ENCODE measurements at places on chromosomes 4 and X.

DNA sequence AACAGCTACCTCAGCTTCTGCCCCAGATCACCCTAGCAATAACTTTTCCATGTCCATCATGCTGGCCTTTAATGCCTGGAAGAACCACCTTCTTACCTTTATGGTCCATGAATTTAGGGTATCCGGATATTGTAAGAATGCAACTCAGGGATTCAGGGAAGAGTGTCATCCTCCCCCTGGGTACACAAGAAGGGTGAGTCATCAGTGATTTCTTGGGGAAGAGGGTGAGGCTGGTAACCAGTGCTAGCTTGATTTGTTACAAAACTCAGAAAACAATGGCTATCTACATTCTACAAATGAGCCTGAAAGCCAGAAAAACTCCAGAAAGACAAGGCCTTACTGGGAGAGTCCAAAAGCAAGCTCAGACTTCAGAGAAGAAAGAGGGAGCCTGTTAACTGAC lies 10.4 kb upstream of the NALF2 start:
- no peak for DNase-seq

DNA sequence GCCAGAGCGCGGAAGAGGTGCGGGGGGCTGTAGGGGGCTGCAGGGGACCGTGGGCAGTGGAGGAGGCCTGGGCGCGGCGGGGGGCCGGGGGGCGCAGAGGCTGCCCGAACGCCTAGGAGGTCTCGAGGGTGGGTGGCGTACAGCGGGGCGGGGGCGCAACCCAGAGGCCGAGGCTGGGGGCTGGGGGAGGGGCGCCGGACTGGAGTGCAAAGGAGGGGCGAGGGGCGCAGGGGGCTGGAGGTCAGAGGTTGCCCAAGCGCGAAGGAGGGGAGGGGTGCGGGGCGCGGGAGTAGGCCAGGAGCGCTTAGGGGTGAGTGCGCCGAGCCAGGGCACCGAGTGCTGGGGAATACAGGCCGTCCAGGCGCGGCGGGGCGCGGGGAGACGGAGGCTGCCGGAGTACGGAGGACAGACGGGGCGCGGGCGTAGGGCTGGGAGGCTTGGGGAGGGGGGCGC lies 255 bp downstream of the GYG2 start:
- peak; percentile 54 for DNase-seq

DNA sequence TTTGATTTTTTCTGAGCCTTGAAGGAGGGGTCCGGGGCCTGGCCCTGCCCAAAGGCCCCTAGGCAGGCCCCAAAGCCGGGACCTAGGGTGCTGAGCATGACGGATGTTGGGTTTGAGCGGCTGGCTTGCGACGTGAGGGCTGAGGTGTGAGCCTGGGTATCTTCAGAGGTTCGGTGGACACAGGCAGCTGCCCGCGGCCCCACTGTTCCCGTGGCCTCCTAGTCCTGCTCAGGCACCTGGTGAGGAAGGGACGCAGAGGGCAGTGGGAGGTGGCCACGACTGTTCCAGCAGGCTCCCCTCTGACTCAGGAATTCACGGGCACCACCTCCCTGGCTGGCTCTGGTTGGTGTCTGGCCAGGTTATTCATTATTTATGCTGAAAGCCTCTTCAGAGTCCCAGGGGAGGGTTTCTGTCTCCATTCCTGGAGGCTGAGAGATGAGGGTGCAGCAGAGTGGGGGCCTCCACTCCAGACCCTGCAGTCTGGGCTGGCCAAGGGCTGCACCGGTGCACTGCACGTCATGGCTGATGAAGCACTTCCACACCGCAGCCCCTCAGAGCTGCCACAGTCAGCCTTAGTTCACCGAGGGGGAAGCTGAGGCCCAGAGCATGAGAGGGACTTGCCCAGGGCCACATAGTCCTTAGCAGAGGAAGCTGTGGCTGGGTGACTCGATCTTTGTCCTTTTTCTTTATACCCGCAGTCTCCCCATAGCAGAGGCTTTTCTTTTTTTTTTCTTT lies 2.2 kb downstream of the MSANTD1 start:
- DNase-seq = peak; percentile 19

GRCh38 chr4:138298866-138299265 lies 56.7 kb upstream of the SLC7A11 start:
- no peak for DNase-seq

DNA sequence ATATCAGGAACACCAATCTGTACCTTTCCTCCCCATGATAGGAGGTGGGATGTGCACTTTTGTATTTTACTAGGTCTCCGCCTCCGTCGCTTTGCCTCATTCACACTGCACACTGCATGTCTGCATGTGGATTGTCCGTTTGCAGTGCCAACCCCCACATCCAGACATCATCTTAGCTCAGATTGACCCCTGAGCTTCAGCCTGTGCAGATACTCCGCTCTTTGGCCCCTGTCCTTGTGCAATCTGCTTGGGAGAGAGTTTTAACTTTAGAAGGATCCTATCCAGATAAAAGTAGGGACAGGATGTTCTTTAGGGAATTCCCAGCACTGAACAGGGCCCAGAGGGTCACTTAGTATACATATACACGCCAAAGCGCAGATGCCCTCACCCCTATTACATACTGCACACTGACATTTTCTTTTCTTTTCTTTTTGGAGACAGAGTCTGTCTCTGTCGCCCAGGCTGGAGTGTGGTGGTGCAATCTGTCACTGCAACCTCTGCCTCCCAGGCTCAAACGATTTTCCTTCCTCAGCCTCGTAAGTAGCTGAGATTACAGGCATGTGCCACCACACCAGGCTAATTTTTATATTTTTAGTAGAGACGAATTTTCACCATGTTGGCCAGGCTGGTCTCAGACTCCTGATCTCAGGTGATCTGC lies 43.3 kb upstream of the FBXW7 start:
- DNase-seq = no peak

DNA sequence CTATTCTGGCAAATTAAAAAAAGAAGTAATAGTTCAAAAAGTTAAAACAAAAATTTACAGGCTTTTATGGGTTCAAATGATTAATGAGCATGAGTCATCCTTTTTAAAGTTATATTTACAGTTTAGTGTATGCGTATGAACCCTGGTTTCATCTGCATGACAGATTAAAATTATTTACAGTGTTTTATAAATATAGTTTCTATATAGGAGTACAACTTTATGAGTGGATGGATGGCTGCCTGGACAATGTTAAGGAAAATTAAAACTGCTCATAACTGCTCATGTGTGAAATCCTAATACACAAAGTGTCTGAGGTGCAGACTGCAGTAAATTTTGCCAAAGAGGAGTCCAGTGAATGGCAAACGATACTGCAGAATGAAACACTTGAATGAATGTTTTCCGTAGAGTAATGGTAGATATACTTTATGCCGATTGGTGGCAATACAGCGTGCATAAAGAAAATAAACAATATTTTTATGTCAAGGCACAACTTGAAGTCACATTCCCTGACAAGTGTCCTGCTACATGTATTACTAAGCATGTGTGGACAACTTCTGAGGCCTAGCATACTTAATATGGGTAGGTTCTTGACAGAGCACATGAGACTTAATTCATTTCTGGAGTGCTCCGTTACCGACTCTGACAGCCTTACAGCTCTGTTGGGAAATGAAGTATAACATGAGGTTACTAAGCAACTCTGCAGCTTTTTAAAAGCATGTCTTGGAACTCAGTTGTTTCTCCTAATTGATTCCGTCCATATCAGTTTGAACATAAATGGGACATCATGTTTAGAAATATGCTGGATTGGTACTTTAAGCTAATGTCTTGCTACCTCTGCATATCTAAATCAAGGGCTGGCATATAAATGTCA lies 985.6 kb upstream of the PCDH7 start:
- DNase-seq = no peak

- no peak for DNase-seq
Observed at GRCh38 chr4:27027428-27027827, 166.8 kb downstream of the STIM2 start.

- no peak for DNase-seq
Observed at GRCh38 chrX:41956027-41956426, 32.7 kb upstream of the CASK start.

DNA sequence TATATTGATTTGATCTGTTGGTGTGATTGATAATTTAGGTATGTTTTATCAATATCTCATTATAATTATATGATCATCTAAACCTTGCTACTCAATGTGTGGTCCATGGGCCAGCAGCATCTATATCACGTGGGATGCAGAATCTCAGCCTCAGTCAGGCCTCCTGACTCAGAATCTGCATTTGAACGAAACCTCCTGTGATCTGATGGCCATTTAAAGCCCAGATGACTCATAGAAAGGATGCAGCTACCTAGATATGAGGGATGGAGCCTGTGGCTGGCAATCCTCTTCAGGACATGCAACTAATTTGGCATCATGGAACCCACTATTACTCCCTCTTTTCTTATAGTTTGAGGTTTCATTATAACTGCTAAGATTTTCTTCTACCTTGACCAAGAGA lies 11.3 kb upstream of the CHRNA9 start:
- no peak for DNase-seq

DNA sequence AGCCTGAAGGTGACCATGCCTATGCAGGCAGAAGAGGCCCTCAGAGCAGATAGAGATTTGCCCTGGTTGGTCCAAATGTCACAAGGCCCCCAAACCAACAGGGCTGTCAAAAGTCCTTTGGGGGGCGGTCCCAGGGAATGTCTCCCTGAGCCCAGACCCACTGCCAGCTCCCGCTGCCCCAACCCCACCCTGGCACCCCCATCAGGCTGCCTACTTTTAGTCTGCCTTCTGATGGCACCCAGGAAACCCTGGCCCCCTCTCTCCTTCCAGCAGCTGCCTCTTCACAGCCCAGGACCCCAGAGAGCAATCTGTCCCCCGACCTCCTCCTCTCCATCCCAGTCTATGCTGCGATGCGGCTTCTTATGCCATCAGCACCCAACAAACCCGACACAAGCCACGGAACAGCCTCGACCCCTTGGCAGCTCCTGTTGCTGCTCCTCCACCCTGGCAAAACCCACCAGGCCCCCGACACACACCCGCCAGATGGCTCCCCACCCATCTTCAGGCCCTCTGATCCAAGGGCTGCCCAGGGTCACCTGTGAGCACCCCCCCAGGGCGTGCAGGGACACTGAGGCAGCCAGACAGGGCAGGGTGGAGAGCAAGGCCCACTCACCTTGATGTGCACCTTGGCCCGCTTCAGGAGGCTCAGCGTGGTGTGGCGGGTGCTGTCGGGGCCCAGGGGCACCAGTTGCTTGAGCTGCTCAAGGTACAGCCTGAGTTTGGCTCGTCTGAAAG lies 9.9 kb downstream of the MXD4 start:
- no peak for DNase-seq

GRCh38 chrX:154048398-154048797 lies 28.7 kb upstream of the IRAK1 start:
- DNase-seq = no peak

DNA sequence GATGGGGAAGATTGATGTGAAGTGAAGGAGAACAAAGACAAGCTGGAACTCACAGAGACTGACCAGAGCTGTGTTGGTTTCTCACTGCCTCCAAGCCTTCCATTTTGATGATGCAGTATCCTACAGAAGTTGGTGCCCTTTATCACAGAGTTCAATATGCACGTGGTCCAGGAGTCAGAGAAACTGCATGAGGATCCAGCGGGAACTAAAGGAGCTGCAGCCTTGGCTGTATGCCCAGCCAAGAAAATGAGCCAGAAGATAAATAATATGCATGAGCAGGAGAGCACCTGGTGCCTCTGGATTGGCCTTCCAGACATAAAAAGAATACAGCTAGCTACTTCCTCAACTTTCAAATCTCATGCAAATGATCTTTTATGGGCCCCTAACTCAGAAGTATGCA lies 44.3 kb upstream of the DCLK2 start:
- peak; percentile 58 for DNase-seq

GRCh38 chrX:6768881-6769280 lies 234.0 kb upstream of the VCX3A start:
- DNase-seq = no peak

DNA sequence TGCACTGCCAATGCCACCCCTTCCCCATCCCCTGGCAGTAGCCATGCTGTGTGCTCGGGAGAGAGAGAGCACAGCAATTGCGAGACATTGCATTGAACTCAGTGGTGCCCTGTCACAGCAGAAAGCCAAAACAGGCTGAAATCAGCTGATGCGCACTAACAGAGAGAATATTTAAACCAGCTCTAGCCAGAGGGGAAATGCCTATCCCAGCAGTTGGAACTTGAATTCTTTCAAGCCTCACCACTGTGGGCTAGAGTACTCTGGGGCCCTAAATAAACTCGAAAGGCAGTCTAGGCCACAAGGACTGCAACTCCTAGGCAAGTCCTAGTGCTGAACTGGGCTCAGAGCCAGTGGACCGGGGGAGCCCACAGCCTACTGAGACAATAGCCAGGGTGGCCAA lies 17.7 kb upstream of the RP2 start:
- no peak for DNase-seq

- no peak for DNase-seq
Observed at GRCh38 chr4:180152831-180153230, 2090.4 kb upstream of the TENM3 start.

GRCh38 chr4:78250500-78250899 lies 193.4 kb downstream of the FRAS1 start:
- DNase-seq = no peak
